ENCODE measurements at places on chromosomes 1 and 21.

- no peak for DNase-seq
Observed at GRCh38 chr1:101915597-101915996, 81.1 kb downstream of the OLFM3 start.

- DNase-seq: no peak
Observed at GRCh38 chr1:155168456-155169210, 4.5 kb downstream of the KRTCAP2 start.

DNA sequence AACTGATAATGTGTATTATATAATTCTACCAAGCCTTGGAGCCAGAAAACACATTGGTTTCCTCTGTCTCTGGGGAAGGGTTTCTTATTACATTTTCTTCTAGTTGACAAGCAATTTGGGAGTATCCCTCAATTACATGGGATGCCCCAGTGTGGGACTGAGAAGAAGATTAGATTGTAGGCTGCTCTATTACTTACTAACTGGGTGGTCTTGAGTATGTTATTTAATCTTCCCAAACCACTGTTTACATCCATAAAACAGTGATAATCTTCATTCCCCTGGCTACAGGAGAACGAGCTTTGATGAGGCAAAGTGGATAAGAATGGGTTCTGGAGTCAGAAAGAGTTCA is 105.8 kb downstream of the TSEN15 start:
- DNase-seq: no peak

GRCh38 chr21:15273244-15273643 is 208.4 kb upstream of the NRIP1 start:
- DNase-seq: no peak

GRCh38 chr1:111141245-111142220 is 1.5 kb downstream of the CEPT1 start:
- no peak for DNase-seq

- DNase-seq: no peak
Observed at GRCh38 chr1:158310623-158311022, 20.7 kb downstream of the CD1B start.

DNA sequence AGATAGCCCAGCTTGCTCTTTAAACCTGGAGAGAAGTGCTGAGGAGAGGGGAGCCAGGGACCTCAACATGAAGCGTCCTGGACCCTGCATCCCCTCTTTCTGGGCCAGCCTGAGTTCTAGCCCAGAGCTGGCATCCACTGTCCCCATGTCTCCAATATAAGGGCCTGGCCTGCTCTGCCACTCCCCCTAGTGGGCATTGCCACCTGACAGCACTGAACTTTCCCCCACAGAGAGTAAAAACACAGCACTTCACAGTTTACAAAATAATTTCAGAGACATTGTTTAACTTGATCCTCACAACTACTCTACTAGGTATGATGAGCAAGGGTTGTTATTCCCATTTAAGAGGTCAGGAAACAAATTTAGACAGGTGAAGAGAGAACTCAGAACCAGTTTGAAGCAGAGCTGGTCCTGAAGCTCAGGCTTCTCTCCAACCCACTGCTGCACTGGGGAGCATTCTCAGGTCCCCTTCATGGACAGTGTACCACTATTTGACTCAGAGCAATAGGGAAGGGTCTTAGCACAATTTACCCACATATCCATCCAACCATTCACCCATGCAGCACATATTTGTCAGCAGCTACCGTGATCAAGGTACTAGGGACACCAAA is 151.2 kb downstream of the DMRTA2 start:
- DNase-seq: peak; percentile 2

GRCh38 chr1:167064621-167065020 is 25.6 kb downstream of the GPA33 start:
- no peak for DNase-seq

GRCh38 chr1:242629396-242629795 is 104.9 kb upstream of the PLD5 start:
- no peak for DNase-seq

DNA sequence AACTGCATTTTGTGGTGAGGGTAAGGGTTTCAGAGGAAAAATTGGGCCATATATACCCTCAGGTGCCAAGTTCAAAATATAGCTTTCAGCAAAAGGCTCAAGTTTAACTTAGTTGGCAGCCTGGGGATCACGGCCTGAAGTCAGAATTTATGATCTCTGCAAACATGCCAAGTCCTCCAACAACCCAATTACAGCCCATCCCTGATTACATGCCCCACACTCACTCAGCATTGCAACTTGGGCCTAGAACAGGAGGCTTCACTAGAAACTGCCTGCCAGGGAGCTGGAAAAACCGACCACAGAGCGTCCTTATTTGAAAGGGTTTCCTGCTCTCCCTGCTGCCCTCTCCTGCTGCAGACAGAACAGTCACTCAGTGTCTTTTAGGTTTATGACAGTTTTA is 12.4 kb downstream of the FYB2 start:
- no peak for DNase-seq

GRCh38 chr1:163706915-163707314 is 385.2 kb downstream of the NUF2 start:
- DNase-seq: no peak

DNA sequence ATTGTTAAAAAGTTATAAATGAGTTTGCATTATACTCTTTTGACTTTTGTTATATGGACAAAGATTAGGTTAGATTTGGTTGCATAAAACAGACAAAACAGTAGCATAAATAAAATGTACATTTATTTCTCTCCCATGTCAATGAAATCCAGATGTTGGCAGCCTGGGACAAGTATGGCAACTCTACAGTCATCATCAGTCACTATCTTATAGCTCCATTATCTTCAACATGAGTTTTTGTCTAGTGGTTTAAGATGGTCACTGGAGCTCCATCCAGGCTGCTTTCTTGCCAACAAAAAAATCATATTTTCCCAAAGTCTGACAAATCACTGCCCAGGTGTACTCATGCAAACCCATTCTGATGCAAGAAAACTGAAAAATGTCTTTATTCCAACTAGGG is 83.8 kb downstream of the CD58 start:
- DNase-seq: no peak

DNA sequence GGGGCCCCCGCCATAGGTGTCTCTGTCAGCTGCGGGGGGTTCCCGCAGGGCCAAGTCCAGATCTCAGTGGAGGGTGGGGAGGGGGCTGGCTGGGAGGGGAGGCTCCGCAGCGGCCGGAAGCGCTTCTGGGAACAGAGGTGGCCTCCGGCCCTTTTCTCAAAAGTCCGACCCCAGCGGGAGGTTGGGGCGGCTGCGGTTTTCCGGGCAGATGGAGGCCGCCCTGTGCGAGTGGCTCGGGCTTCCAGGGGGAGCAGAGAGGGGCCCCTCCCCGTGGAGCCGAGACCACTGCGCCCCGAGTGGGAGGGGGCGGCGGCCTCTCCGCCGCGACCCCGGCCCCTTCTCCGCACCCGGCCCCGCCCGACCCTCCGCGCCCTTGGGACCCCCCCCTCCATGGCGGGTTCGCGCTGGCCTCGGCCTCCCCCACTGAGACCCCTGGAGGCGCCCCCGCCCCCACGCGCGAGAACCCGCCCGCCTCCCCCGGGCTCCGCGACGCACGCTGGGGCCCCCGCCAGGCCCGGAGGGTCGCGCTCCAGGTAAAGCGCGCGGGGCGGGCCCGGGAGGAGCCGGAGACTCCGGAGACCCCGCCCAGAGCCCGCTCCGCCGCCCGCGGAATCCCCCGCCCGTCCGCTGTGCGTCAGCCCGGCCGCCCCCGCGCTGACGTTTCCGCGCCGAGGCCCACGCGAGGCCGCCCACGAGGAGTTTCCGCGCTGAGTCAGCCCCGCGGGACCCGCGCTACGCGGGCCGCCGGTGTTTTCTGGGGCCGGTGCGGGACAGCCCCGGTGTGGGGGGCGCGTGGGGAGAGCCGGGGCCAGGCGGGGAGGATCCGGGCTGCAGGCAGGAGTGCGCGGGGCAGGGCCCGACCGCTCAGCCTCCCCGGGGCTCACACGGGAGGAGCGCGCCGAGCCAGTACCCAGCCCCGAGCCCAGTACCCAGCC is 5.2 kb downstream of the TNFRSF18 start:
- DNase-seq: peak; percentile 79

GRCh38 chr21:43727519-43728153 is 8.7 kb downstream of the PDXK start:
- no peak for DNase-seq

- no peak for DNase-seq
Observed at GRCh38 chr1:45430490-45430889, 60.5 kb downstream of the TESK2 start.

DNA sequence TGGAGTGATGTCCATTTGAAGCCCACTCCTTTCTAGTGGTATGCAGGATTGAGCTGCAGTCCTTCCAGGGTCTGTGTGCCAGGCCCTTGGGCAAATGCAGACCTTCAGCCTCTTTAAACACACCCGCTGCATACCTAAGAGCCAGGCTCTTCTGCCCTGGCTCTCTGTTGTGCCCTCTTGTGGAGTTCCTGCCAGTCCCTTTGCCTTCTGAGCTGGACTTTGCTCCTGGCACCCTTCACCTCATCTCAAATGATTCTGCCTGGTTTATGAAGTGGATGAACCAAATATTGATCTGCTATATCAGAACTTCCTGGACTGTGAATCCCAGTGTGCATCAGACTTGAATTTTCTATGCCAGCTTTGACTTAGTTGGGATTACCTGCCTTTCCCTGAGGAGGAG is 158.8 kb downstream of the URB2 start:
- DNase-seq: no peak

- no peak for DNase-seq
Observed at GRCh38 chr21:23743821-23744220, 1863.5 kb downstream of the MRPL39 start.

DNA sequence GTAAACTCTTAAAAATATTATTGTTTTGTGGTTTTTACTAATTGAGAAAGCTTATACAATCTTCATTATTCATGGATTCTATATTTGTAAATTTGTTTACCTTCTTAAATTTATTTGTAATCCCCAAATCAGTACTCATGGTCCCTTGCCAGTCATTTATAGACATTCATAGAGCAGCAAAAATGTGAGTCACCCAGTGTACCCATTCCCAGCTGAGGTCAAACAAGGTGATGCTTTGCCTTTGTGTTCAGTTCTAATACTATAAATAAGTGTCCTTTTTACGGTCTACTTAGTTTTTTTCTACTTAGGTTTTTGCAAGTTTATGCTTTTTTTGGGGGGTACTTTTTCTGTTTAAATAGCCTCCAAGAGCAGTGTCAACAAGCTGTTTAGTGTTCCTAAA is 36.1 kb downstream of the SORT1 start:
- DNase-seq: no peak

- no peak for DNase-seq
Observed at GRCh38 chr1:242826701-242827336, 302.3 kb upstream of the PLD5 start.

DNA sequence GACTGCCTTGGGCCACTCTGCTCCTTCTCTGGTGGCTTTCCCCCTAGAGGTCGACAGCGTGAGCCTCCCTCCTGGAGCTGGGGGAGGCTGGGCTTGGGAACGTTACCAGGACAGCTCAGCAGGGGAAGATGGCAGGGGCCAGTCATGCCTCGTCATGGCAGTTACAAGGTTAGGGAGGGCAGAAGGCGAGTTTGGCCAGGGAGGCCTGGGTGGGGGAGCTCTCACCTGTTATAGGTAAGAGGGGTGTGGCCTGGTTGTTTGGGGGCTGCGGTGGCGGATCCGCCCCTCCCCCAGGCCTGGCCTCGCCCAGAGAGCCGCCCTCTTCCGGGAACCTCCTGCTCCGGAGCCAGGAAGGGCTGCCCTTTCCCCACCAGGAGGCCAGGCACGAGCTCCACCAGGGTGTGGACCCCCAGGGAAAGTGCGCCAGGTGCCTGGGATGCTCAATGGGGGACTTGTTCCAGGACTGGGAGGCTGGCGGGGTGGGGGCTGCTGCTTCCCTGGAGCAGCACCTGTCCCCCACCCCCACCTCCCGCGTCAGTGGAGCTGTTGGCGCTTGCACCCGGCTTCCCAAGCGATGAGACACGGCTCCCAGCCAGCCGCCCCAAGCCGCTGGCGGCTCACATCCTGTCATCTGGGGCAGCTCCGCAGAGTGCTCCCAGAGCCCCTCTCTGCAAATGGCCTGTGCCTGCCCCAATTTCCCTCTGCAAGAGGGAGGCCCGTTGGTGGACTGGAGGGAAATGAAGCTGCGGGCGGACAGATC is 23.6 kb upstream of the PKP1 start:
- DNase-seq: no peak

DNA sequence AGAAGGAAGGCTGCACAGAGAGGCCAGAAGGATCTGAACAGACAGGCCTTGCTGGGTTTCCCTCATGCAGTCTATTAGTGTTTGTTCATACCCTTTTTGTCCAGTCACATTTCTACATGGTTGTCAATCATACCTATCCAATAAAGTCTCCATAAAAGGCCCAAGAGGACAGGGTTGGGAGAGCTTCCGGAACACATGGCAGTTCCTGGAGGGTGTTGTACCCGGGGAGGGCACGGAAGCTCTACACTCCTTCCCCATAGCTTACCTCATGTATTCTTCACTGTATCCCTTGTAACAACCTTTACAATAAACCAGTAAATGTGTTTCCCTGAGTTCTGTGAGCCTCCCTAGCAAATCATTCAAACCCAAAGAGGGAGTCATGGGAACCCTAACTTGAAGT is 28.0 kb downstream of the MCOLN2 start:
- DNase-seq: no peak

DNA sequence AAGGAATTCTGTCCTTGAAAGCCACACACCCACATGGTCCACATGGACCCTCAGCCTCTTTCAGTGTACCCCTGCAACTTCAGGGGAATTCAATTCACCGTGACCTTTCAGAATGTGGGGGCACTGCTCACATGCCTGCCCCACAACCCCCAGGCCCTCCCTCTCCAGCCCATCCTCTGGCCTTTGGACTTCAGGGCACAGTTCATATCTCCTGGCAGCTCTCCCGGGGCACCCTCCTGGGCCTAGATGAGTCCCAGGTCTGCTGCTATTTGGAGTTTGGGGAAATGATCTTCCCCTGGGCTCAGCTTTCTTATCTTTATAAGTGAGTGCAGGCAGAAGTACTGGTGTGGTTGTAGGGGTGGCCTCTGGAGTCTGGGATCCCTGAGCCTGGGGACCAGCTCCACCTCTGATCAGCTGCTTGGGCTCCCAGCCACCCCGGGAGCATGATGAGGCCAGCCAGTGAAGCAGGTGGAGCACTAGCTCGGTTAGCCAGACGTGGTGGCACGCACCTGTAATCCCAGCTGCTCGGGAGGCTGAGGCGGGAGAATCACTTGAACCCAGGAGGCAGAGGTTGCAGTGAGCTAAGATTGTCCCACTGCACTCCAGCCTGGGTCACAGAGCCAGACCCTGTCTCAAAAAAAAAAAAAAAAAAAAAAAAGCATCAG is 15.8 kb downstream of the C1orf167 start:
- DNase-seq: no peak

DNA sequence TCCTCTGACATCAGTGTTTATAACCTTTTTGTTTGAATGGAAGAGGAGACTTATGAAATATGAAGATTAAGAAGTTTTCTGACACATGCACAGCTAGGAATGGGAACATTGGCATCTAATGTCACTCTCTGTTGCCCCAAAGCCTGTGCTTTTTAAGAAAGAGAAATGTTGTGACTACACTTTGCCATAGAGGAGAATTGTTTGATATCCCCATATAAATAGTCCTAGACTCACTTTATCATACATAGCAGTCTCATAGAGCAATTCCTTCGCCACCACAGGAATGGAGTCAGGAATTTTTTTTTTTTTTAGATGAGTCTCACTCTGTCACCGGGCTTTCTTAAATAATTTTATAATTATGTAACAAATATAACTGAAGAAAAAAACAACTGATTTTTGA is 1.5 kb downstream of the KRTAP21-3 start:
- no peak for DNase-seq

GRCh38 chr21:26833011-26833410 is 12.2 kb downstream of the ADAMTS1 start:
- DNase-seq: no peak

GRCh38 chr21:46229133-46229922 is 754 bp upstream of the LSS start:
- no peak for DNase-seq

All from stimulated activated CD4-positive, alpha-beta T cell treated with anti-CD3 and anti-CD28 coated beads, Interleukin-12 subunit alpha, Interleukin-12 subunit beta, amount 100 ng/mL, for 24 hours (primary cell).